ENCODE measurements at places on chromosomes 16 and 17.

GRCh38 chr16:26569793-26570192 lies 496.9 kb upstream of the C16orf82 start:
- H3K4me3 ChIP-seq: no peak overlapping the region
- peaks cover 2% of the 10 kb centered on the region for H3K27me3 ChIP-seq
- DNase-seq: peak; percentile 13
- peaks cover 4% of the 10 kb centered on the region for H3K4me1 ChIP-seq
- no peak overlapping the region for H3K27ac ChIP-seq

DNA sequence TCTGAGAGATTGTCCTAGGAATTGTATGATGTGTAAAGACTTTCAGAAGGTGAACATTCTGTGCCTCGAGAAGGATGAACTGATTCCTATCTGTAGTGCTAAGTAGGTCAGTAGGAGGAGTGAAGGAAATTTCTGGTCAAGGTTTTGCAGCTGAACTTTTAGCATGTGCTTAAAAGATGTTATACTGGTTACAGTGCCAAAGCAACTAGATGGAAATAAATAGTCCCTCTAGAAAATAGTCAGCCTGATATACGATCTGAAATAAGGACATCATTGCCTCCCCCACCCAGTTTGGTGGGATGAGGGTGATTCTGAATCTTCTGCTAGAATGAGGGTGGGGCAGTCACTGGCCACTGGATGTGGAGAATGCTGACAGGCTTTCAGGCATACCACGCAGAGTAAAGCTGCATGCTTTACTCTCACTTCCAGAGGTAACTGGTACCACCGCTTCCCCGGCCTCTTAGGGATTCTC lies 57.2 kb upstream of the VPS4A start:
- H3K4me3 ChIP-seq: no peak overlapping the region
- H3K36me3 ChIP-seq: peaks cover 38% of the 10 kb centered on the region
- no peaks in the 10 kb centered on the region for H3K27me3 ChIP-seq
- peaks cover 3% of the 10 kb centered on the region for H3K4me1 ChIP-seq
- peak overlapping the region; percentile 86 for H3K27ac ChIP-seq

GRCh38 chr17:40666331-40666730 lies 1.4 kb upstream of the KRT222 start:
- no peak overlapping the region for H3K27ac ChIP-seq
- no peak overlapping the region for H3K4me3 ChIP-seq
- peaks cover 35% of the 10 kb centered on the region for H3K27me3 ChIP-seq
- peaks cover 7% of the 10 kb centered on the region for H3K4me1 ChIP-seq

DNA sequence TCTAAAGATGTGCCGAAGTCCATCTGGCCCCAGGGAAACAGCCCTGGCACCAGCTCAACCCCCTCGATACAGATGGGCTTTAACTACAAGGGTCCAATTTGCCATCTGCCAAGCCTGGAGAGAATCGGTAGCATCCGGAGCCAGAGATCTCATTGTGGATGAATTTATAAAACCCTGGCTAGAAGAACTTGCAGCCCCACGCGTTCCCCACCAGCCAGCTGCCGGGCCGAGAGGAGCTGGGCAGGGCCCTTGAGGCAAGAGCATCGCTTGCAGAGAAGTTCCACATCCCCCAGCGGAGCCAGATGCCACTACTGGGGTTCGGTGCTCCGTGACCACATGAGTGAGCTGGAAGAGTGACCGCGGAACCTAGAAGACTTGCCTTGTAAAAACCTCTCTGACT lies 65.3 kb upstream of the NOL11 start:
- H3K4me3 ChIP-seq: no peak overlapping the region
- DNase-seq: no peak
- peaks cover 10% of the 10 kb centered on the region for H3K4me1 ChIP-seq
- peaks cover 14% of the 10 kb centered on the region for H3K27me3 ChIP-seq

GRCh38 chr16:79104567-79104966 lies 496.0 kb downstream of the MAF start:
- no peak overlapping the region for H3K27ac ChIP-seq
- no peak for DNase-seq
- peaks cover 8% of the 10 kb centered on the region for H3K27me3 ChIP-seq
- peaks cover 50% of the 10 kb centered on the region for H3K4me1 ChIP-seq
- no peak overlapping the region for H3K4me3 ChIP-seq
- no peaks in the 10 kb centered on the region for H3K36me3 ChIP-seq

DNA sequence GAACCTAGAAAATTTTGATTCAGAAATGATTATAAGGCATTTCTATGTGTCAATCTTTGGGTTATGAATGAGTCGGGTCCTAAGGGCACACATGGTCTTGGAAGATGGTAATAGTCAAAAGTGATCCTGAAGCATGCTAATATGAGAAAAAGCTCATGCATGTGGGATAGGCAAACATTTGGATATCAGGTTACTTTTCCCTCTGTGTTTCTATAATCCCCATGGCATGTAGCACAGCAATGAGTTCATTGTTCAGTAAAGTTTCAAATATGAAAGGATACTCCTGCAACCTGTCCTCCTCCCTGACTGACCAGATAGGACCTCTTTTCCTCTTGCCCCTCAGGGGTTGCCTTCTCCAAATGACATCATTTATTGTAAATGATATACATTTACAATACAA lies 249.9 kb upstream of the MON1B start:
- H3K27ac ChIP-seq: no peak overlapping the region
- DNase-seq: no peak
- H3K4me3 ChIP-seq: no peak overlapping the region
- H3K36me3 ChIP-seq: no peaks in the 10 kb centered on the region
- H3K27me3 ChIP-seq: peaks cover 3% of the 10 kb centered on the region

- H3K4me1 ChIP-seq: peaks cover 76% of the 10 kb centered on the region
- H3K4me3 ChIP-seq: no peak overlapping the region
- H3K27ac ChIP-seq: no peak overlapping the region
- DNase-seq: no peak
- H3K36me3 ChIP-seq: peaks cover 37% of the 10 kb centered on the region
Observed at GRCh38 chr17:40091691-40092397, 8.5 kb downstream of the NR1D1 start.

- peaks cover 70% of the 10 kb centered on the region for H3K27me3 ChIP-seq
- no peak for DNase-seq
- peak overlapping the region; percentile 83 for H3K4me3 ChIP-seq
Observed at GRCh38 chr16:24611310-24611709, 71.9 kb downstream of the RBBP6 start.

DNA sequence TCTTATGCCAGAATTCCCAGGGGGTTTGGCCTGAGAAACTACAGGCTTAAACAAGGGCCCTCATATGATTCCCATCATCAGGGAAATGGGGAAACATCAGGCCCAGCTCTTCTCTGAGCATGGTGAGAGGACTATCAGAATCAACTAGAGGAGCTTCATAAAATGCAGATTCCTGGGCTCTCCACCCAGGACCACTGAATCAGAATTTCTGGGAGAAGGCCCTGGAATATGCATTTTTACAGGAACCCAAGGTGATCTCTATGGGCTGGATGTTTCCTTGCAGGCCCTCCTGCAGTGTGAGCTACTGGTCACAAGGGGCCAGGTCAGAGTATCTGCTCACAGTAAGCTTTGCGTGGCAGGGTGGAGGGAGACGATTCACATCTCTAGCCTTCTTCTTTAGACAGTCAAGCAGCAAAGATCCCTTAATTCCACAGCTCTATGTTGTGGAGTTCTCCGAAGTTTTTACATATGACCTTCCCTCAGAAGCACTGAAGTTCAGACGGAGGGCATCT lies 38.8 kb upstream of the HOXB13 start:
- DNase-seq: no peak
- peaks cover 61% of the 10 kb centered on the region for H3K27me3 ChIP-seq

DNA sequence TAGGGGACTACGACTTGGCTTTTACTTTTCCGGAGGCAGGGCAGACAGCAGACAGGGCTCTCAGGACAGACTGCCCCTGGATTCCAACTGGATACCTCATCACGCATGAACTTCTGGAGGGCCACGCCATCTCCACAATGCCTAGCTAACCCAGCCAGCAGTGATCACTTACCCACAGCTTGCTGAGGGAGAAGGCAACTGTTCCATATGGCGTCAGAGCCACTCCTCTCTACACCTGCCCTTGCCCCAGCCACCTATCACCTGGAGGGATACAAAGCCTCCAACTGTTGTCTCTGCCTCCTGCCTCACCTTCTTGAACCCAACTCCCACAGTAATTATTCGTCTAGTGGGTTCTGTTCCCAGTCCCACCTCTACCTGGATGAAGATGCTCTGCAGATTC lies 8.8 kb downstream of the MYO19 start:
- H3K36me3 ChIP-seq: peaks cover 42% of the 10 kb centered on the region
- H3K4me3 ChIP-seq: no peak overlapping the region
- H3K27ac ChIP-seq: peak overlapping the region; percentile 4

GRCh38 chr16:68948230-68948910 lies 105.0 kb downstream of the TANGO6 start:
- H3K27me3 ChIP-seq: no peaks in the 10 kb centered on the region
- peaks cover 37% of the 10 kb centered on the region for H3K36me3 ChIP-seq
- no peak overlapping the region for H3K4me3 ChIP-seq
- DNase-seq: no peak
- no peaks in the 10 kb centered on the region for H3K4me1 ChIP-seq

GRCh38 chr17:78101542-78101941 lies 27.0 kb downstream of the TMC6 start:
- no peaks in the 10 kb centered on the region for H3K27me3 ChIP-seq
- DNase-seq: no peak
- H3K27ac ChIP-seq: no peak overlapping the region
- H3K4me3 ChIP-seq: no peak overlapping the region
- peaks cover 84% of the 10 kb centered on the region for H3K36me3 ChIP-seq

GRCh38 chr16:29710227-29711219 lies 31.5 kb downstream of the QPRT start:
- DNase-seq: peak; percentile 11
- peaks cover 34% of the 10 kb centered on the region for H3K4me1 ChIP-seq
- peak overlapping the region; percentile 16 for H3K4me3 ChIP-seq
- peak overlapping the region; percentile 26 for H3K27ac ChIP-seq
- peaks cover 12% of the 10 kb centered on the region for H3K36me3 ChIP-seq

DNA sequence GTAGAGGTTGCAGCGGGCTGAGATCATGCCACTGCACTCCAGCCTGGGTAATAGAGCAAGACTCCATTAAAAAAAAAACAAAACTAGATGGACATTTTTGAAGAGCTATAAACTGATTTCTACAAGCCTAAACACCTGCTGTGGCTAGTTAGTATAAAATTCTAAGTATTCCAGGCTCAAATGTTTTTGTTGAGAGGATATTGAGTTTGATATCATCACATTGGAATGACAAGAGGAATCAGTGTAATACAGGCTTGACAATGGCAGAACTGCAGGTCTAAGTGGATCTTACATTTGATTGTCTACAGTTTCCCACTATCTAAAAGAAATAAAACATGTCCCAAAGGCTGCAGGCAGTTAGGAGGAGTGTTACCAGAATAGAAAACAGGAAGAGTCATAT lies 23.9 kb upstream of the DLX3 start:
- DNase-seq: no peak
- H3K36me3 ChIP-seq: no peaks in the 10 kb centered on the region
- no peak overlapping the region for H3K4me3 ChIP-seq
- H3K27ac ChIP-seq: no peak overlapping the region
- no peaks in the 10 kb centered on the region for H3K4me1 ChIP-seq

DNA sequence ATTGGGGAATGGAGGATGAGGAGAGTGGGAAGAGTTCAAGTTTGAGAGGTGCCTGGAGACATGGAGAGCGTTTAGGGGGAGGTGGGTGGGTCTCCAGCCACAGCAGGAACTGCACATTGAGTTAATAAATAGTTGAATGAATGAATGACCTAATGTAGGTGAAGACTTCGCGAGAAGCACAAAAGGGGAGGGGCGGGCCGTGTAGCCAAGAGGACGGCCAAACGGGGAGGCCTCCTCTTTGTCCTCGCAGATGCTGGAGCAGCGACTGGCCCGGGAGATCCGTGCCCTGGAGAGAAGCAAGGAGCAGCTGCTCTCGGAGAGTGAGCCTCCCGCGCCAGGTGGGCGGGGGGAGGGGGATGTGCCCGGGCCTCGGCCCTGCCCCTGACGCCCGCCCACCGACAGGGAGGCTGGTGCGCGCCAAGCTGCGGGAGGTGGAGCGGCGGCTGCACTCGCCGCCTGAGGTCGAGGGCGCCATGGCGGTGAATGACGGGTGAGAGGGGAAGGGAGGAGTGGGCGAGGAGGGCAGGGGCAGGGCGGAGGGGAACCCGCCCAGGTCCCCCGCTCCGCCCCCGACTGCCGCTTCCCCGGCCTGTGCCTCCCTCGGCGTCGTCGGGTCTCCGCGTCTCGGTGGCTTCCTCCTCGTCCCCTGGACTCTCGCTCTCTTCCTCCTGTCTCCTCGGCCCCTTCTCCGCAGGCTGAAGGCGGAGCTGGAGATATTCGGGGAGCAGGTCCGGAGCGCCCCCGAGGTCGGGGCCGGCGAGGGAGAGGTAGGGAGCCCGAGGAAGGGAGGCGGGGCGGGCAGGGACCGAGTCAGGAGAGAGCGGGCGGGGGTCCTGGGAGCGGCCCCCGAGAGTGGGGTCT lies 12.9 kb downstream of the SYCE1L start:
- no peaks in the 10 kb centered on the region for H3K27me3 ChIP-seq
- H3K4me1 ChIP-seq: peaks cover 22% of the 10 kb centered on the region
- peak; percentile 75 for DNase-seq

GRCh38 chr17:81456798-81457197 lies 55.8 kb downstream of the ACTG1 start:
- H3K4me3 ChIP-seq: no peak overlapping the region
- DNase-seq: peak; percentile 51
- H3K27me3 ChIP-seq: no peaks in the 10 kb centered on the region
- peaks cover 20% of the 10 kb centered on the region for H3K4me1 ChIP-seq

GRCh38 chr16:47644166-47644565 lies 183.0 kb downstream of the PHKB start:
- DNase-seq: no peak
- no peaks in the 10 kb centered on the region for H3K27me3 ChIP-seq
- H3K4me3 ChIP-seq: no peak overlapping the region
- peaks cover 25% of the 10 kb centered on the region for H3K36me3 ChIP-seq
